ENCODE measurements at places on chromosomes 4 and X.

- no peak for DNase-seq
These were observed 122.4 kb downstream of the LARP7 start for GRCh38 chr4:112759313-112759712.

DNA sequence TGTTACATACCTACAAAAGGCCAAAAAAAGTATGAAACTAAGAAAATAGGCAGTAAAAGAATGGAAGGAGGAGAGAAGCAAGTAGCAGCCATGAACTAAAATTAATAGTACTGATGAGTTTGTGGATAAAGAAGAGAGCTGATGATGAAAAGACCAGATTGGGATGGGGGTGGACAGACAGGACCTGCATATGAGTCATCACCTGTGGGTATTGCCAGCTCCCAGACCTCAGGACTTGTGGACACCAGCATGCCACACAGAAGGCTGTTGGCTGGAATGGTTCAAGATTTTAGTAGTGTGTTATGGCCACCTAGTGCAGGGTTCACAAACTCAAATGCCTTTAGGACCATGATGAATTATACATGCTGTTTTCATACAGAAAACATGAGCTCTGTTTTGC, 58.9 kb downstream of the ARX start:
- no peak for DNase-seq

GRCh38 chr4:42167709-42168108, 15.3 kb upstream of the BEND4 start:
- DNase-seq: no peak

DNA sequence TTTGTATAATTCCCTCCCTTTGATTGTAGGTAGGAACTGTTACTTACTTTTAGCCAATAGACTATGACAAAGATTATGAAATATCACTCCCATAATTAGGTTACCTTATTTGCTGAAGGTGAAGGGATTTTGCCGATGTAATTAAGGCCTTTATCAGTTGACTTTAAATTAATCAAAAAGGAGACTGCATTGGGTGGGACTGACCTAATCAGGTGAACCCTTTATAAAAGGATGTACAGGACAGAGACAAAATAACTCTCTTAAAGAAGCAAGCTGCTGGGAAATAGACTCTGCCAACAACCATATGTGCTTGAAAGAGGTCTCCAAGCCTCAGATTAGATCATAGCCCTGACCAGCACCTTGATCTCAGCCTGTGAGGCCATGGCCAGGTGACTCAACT, 167.6 kb downstream of the SOX3 start:
- no peak for DNase-seq

DNA sequence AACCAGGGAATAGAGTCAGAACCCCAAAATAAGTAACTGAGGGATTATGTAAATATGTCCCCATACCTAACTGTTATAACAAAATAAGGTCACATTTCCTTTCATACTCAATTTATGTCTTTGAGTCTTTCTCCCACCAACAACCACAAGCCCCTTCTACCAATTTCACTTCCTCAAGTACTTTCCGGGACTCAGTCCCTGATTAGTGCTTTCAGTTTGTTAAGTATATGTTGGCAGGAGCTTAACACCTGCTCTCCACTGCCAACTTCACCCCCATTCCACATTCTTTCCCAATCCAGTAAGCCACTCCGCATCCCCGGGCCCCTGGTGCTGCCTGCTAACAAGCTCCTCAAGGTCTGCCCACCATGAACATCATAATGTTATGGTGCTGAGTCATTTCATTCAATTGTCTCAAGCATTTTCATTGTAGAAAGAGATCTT, 71.3 kb upstream of the SPRY1 start:
- no peak for DNase-seq

- no peak for DNase-seq
These were observed 208.9 kb upstream of the SLIT2 start for GRCh38 chr4:20042769-20043168.

DNA sequence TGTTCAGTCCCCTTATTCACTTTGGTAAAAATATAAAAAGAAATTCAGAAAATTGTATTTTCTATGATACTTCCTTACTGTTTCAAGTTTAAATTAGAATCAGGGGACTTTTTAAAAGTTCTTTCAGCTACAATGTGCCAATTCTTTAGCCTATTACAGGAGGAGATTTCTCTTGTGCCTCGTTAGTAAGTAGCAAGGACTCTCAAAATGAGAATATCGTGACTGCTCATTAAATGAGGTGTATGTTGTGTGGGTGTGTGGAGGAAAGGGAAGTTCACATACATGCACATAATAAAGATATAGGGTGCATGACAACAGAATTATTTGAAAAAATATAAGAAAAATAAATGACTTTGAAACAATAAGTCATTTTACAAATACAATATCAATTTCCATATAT, 190.5 kb downstream of the DTHD1 start:
- no peak for DNase-seq

GRCh38 chr4:139311909-139312308, 9.6 kb upstream of the NDUFC1 start:
- DNase-seq: no peak

All from NCI-H82 (cell line).